ENCODE measurements at places on chromosomes 2 and 18.
A peak's percentile ranks its signal among the peaks of the same experiment; 100 is the strongest.

GRCh38 chr2:161998857-161999256 is 75.2 kb downstream of the DPP4 start:
- no peak for DNase-seq

DNA sequence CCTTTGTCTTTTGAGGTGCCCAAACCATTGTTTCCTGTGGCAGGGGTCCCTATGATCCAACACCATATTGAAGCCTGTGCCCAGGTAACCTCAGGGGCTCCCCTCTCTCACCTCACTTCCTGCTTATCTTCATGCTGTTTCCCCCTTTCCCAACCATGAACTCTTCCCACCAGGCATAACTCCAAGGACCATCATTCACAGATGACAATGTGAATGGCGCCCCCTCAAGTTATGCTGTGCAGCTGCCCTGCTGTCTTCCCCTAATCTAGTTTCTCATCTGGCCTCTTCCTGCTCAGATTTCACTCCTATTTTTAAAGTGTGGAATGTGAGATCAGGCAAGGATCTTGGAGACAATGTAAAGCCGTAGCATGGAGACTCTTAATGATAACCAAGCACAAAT is 1.4 kb downstream of the GMPPA start:
- DNase-seq, result no peak

DNA sequence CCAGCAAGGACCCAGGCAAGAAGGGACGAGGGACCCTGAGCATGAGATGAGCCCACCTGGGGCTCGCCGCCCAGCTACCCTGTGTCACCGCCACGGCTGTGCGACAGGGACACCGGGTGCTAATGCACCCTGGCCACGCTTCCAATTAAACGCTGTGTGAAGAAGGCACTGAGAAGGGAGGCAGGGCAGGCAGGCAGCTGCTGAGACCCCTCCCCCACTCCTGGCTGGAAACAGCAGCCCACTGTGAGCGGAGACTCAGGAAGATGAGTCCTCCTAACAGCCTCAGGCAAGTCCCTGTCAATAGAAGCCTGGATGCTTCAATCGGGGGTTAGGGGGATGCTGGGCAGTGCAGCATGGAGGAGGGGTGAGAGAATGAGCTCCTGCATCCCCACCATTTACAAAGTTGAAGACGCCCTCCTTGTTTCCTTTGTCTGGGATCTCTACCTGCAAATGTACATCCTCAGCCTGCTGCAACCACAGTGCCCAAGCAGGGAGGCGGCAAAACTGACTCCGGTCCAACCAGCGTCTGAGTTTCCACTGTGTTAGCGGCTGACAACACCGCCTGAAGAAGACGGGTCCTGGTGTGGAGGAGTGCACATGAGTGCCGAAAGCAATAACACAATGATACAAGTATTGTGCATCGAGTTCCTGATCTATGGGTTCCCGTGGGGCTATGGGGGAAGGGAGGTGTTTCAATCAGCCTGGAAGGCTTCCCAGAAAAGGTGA is 12.8 kb downstream of the TMEM163 start:
- DNase-seq, result no peak

DNA sequence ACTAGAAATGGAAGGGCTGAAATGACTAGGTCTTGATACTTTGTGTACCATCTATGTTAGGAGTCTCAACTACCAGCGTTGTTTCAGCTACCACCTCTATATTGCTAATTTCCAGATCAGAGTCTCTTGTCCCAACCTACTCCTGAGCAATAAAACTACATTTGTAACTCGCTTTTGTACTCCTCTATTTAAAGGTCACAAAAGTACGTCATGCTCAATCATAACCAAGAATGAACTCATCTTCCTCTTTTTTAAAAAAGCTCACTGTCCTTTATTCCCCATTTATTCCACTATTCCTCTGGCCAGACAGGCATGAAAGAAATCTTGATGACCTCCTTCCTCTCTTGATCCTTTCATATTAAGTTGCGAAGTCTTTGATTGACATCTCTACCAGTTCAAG is 11.2 kb upstream of the MATN3 start:
- peak; percentile 20 for DNase-seq

GRCh38 chr18:2281086-2281485 is 290.2 kb downstream of the METTL4 start:
- DNase-seq, result no peak

DNA sequence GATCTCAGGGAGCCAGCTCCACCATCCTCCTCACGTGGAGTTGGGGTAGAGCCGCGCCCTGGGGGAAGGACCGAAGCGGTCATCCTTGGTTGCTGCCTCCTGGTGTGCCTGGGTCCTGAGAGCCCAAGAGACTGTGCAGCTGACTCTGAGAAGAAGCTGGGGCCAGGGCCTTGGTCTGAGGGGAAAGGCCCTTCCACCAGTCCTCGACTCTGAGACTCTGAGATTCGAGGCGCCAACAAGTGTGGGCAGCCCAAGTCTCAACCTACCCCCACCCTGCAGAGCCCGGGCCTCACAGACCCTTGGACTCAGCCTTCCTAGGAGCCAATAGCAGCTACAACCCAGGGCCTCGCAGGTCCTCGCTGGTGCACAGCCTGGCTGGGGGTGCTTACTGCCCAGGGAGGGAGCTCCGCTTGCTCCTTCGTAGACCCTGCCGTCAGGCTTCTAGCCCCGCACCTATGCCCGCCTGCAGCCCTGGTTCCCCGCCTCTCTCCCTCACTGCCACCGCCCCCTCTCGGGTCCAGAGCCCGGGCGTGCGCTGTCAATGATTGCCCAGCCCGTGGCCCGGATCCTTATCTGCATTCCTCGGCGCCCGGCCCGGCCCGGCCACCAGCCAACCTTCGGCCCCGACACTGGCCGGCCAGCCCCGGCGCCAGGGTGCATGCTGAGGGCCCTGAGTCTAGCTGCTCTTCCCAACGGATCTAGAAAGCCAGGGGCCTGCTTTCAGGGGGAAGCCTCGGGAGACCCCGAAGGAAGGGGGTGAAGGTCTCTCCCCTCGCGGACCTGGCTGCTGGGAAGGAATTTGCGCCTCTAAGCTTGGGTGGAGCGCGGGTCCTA is 2.0 kb downstream of the IHH start:
- no peak for DNase-seq

DNA sequence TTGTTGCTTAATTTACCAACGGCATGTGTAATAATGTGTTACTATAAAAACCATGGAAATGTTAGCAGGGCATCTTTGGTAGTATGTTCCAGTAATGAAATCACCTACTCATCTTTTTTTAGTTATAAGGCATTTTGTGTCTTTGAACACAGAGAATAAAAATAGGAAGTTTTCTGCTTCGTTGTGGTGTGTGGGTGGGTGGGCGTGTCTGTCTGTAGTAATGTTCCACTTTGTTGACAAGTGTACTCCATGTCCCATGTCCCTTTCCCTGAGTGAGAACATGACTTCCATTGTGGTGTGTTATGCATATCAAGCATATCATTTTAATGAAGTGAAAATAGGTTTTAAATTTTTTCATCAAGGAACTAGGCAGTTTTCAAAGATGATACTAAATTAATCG is 149.3 kb downstream of the VWC2L start:
- DNase-seq, result peak; percentile 56

DNA sequence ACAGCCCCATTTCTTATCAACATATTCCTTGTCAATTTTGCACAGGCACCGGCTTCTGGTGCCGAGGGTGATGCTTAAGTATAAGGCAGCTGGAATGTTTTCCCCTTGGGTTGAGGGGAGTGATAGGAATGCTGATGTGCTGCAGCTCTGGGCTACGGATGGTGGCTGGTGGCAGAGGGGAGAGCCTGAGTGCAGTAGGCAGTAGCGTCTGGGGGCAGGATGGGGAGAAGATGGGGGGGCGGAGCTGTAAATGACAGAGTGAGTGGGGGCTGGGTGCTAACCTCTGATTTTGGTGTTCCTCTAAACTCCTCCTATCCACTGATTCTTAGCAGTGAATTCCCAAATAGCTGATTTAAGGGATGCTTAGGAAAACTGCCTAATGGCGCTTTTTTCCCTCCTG is 20.7 kb downstream of the TMEM178A start:
- no peak for DNase-seq

DNA sequence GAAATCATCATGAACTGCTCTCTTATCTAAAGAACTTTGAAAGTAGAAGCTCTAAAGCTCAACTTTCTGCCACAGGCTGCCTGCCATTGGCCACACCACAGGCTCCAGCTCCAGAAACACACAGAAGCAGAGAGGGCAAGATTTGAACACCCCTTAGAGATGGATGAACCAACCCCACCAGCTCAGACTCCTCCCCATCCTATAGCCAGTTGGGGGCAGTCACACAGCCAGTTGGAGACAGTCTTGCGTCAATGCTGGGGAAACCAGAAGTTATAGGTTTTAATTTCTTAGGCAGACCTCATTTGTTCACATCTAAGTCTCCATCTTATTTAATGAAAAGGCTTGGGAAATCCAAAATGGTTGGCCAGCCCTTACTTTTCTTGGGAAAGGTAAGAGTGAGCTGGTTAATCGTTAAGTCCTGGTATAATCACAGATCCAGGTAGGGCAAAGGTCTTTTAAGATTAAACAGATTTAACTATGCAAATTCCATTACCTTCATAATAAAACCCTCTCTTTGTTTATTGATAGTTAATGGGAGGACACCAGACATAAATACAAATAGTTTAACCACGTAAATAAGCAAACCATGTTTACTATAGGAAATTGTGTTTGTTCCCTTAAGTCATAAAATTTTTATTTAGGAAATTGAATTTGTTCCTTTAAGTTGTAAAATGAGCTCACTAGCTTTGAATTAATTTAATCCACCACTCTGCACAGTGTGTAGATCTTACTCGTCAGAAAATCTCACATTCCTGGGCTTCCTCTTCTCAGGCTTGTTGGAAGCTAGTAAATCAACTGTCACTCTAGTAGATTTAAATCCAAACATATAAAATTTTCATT is 28.0 kb downstream of the MRO start:
- no peak for DNase-seq

GRCh38 chr2:36547906-36548305 is 50.1 kb downstream of the FEZ2 start:
- no peak for DNase-seq

- DNase-seq, result no peak
Observed at GRCh38 chr2:46025676-46026075, 271.5 kb upstream of the EPAS1 start.

DNA sequence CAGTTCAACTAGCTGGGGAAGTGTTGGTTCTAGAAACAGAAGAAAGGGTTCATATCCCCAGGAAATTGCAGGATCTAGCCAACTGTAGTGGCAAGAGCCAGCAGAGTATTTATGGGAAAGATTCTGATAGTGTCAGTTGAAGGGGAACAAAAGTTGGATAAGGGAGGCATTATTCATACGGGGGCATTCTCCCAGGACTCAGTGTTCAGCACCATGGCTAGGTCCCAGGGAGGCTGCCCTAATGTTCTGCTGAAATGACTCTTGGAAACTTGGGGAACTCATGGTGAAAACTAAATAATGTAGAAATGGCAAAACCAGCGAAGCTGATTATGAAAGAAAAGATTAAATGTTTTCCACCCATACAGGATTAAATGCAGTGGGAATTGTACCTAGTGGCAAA is 543.7 kb downstream of the TRIB2 start:
- no peak for DNase-seq

DNA sequence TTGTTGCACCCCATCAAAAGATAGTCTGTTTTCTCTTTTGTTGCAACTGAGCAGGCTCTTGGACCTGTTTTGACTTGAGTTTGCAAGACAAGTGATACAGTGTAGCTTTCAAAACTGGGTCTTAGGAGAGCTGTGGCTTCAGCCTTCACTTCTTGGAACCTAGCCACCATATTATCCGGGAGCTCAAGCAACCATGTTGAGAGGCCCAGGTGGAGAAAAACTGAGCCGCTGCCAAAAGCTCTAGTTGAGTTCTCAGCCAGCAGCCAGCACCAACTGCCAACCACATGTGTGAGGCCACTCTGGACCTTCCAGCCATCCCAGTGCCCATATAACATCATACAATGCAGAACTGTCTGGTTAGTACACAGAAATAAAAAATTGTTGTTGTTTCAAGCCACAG is 5.4 kb downstream of the CACNB4 start:
- no peak for DNase-seq

GRCh38 chr2:239400596-239401066 is at the start of gene HDAC4:
Gene HDAC4 (minus strand): TSS chr2:239401020. CDS start chr2:239352699, 48,321 bp downstream.
- no peak for DNase-seq

DNA sequence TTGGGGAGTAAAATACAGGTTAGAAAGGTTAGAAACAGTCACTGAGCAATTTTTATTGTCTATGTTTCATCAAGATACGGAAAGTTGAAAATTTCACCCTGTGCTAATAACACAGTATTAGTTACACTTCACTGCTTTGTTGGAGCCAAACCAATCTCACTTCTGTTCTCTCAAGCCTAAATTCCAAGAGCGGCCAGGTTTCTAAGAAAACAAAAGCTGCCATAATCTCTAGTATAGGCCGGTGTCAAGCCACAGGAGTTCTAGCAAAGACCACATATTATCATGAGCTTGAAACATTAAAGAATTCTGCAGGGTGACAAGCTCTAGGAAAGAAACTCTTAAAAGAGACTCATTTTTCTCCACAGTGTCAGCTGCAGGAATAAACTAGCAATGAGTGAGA is 128.7 kb downstream of the TXNL1 start:
- DNase-seq, result no peak

DNA sequence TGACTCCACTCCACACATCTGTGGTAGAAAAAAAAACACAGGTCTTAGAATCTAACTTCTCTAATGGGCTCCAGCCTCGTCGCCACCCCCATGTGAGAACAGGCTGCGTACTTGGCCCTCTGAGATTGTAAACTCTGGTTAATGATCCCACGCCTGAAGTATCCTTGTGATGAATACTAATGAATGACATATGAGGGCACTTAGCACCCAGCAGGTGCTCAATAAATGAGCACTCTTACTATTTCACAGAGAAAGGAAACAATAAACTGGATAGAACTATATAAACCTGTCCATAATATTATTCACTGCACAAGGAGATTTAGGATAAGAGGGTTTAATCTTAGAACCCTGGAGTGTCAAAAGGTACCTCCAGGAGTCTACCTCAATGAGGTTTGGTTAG is 310.1 kb upstream of the HNRNPA3 start:
- no peak for DNase-seq

DNA sequence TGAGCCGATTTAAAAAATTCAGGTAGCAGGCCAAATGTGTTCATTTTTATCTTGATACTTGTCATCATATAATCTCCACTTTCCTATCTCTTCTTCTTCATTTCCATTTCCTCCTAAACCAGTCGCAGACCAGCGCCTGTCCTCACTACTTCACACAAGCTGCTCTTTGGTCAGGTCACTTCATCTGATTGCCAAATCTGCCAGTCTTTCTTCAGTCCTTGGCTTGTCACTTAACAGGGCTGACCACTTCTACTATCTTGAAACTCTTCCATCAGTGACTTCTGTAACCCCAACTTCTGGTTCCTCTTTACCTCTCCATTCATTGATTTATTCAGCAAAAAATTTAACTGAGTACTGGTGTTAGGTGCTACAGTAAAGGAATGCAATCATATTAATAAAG is 18.0 kb upstream of the SPRED2 start:
- DNase-seq, result peak; percentile 55
